ENCODE measurements at places on chromosomes 13 and 19.

DNA sequence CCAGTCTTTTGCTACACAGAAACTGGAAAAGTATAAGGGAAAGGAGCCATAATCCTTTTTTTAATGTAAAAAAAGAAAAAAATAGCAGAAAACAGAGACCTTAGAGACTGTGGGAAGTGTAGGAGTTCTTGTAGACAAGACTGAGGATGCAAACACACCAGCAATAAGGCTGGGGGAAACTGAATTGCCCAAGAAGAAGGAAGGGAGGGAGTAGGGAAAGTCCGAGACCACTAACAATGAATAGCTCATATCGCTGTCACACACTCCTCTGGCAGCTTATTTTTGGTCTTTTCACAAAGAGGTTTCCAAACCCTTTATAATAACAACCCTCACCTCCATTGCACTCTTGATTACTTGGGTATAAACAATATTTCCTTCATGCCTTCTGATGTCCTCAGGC lies 952.0 kb downstream of the SLITRK5 start:
- no peak for DNase-seq

- no peak for DNase-seq
Measured at GRCh38 chr13:100892981-100893380, 218.4 kb upstream of the TMTC4 start.

DNA sequence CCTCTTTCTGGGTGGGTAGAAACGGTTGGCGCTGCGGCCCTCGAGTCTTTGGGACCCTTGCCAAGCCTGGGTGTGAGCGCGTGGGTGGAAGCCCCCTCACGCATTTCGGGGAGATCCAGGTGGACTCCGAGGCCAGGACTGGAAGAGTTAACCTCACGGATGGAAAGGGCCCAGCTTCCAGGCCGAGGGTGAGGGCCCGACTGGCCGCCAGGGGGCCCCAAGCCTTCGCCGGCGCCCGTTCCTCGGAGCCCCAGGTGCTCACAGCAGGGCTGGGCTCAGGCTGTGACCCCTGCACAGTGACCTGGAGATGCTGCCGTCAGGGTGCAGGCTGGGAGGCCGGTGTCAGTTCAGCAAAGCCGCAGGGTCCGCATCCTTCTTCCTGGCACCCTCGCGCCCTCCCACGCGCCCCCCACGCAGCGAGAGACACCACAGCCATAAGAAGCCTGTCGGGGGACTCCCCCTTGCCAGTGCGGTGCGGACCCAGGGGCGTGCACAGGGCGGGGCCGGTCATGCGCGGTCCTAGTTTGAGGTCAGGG lies 34.2 kb upstream of the TMEM255B start:
- DNase-seq: peak; percentile 72

GRCh38 chr19:566403-566802 lies 6.0 kb upstream of the BSG start:
- no peak for DNase-seq

GRCh38 chr13:82341116-82341515 lies 1541.2 kb downstream of the SLITRK1 start:
- DNase-seq: no peak

- no peak for DNase-seq
Measured at GRCh38 chr19:7513809-7514642, 1.9 kb upstream of the ZNF358 start.

- DNase-seq: no peak
Measured at GRCh38 chr13:19324325-19324724, 142.7 kb upstream of the TUBA3C start.

DNA sequence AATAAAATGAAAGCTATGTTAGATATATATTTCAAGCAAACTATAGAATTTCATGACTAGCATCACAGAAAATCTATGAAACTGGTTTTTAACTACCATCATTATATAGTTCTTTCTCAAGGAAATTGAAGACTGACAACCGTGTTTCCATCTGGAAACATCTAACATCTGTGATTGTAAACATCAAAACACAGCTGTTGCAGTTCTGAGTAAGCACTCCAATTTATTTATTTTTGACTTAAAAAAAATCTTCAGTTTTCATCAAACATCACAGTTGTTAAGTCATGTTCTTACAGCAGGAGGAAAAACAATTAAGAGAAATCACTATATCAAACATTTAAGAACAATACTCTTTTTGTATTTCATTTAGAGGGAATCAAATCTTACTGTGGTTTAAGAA lies 1653.0 kb upstream of the MIR17HG start:
- DNase-seq: no peak

DNA sequence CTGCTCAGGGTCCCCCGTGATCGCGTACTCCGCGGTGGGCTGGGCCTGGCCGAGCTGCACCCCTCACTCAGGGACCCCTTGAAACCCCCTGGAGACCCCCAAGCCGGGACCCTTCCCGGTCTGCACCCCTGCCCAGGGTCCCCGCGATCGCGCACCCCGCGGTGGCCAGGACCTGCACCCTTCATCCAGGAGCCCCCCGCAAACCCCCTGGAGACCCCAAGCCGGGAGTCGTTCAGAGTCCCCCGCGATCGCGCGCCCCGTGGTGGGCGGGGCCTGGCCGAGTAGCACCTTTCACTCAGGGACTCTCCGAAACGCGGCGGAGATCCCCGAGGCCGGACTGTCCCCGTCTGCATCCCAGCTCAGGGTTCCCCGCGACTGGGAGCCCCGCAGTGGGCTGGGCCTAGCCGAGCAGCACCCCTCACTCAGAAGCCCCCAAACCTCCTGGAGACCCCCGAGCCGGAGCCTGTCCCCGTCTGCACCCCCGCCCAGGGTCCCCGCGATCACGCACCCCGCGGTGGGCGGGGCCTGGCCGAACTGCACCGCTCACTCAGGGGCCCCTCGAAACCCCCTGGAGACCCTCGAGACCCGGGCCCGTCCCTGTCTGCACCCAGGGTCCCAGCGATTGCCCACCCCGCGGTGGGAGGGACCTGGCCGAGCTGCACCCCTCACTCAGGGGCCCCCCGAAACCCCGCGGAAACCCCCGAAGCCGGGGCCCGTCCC lies 748 bp downstream of the LMNB2 start:
- DNase-seq: peak; percentile 34

- no peak for DNase-seq
Measured at GRCh38 chr19:51034704-51035103, at the start of gene KLK12. Gene KLK12, minus strand, starts transcription at chr19:51035002. Its CDS starts 381 bp downstream, at chr19:51034621.

- DNase-seq: no peak
Measured at GRCh38 chr13:70568571-70568970, 460.3 kb upstream of the KLHL1 start.

DNA sequence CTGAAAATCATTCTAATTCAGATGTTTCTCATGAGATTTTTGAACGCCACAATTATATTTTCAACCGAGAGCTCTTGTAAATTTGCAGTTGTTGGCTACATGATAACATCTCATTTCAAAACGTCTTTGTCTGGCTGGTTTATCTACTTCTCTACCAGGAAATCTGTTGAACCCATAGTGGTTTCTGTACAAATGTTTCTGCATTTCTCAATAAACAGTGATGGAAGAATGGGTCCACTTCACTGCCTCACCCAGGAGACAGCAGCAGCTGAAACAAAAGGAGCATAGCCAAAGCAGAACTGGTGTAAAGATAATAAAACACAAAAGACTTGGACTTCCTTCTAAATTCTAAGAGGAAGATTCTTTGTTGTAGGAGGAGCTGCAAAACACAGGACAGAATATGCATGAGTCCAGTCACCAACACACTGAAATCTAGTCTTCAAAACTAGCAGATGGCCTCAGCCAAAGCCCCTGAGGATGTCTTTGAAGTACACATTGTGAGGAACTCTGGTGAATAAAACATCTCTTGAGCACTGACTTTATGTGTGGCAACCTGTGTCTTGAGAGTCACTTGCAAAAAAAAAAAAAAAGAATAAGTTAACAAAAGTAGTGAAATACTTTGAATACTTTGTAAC lies 68.6 kb upstream of the FGF14 start:
- DNase-seq: no peak

DNA sequence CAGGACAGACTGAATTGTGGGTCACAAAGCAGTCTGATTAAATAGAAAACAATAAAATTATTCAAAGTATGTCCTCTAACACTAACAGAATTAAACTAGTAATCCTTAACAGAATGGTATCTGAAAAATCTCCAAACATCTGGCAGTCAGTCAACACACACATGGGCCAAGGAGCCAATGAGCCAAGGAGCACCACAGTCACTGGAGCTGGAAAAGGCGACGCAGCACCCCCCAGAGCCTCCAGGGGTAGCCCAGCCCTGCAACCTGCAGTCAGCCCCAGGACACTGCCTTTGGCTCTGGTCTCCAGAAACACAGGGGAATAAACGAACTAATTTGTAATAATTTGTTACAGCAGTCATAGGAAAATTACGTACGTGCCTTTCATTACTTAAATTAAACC lies 12.3 kb downstream of the TUBGCP3 start:
- no peak for DNase-seq

- no peak for DNase-seq
Measured at GRCh38 chr19:35774274-35775045, 904 bp upstream of the ARHGAP33 start.

DNA sequence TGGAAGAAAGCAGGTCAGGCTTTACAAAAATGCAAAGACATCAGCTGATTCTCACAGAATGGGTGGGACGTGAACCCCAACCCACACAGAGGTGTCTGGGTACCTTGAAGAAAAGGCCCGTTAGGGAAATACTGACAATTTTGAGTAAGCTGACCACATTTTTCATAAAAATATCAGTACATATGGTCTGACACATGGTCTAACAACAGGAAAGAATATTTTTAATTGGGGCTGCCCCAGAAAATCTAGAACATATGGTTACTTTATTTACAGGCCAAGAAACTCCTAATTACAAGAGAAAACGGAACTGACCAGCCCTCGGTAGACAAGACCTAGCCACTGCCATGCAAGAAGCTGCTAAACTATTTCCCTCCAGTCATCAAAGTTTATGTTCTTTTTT lies 48.7 kb upstream of the ITM2B start:
- no peak for DNase-seq

DNA sequence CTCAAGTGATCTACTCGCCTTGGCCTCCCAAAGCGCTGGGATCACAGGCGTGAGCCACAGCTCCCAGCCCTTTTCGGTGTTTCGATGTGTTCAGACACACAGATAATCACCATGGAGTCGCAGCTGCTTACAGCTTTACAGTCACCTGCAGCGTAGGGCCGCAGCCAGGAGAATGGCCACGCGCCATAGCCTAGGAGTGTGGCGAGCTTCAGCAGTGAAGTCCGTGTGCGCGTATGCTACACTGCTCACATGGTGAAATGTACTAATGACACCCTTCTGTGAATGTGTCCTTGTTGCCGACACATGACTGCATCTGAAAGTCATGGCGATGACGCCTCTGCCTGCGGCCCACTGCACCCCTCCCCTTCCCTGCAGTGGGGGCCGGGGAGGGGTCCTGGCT lies 23.6 kb downstream of the AP3D1 start:
- no peak for DNase-seq

DNA sequence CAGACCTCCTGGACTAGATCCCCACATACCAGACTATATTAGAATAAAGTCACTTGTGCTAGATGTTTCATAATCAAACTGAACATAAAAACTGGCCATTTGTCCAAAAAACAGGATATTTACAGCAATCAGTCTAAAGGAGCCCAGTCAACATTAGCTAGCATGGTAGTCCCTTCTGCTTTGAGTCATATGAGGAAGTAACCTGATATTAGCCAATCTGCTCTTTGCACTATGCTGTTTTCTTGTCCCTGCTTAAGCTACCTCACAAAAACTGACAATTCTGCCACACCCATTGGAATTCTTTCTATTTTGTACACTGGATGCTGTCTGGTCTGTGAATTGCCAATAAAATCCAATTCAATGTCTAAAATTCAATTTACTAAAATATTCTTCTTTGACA lies 1824.2 kb downstream of the OLFM4 start:
- no peak for DNase-seq

- DNase-seq: no peak
Measured at GRCh38 chr13:45368005-45368404, 27.0 kb upstream of the TPT1 start.

DNA sequence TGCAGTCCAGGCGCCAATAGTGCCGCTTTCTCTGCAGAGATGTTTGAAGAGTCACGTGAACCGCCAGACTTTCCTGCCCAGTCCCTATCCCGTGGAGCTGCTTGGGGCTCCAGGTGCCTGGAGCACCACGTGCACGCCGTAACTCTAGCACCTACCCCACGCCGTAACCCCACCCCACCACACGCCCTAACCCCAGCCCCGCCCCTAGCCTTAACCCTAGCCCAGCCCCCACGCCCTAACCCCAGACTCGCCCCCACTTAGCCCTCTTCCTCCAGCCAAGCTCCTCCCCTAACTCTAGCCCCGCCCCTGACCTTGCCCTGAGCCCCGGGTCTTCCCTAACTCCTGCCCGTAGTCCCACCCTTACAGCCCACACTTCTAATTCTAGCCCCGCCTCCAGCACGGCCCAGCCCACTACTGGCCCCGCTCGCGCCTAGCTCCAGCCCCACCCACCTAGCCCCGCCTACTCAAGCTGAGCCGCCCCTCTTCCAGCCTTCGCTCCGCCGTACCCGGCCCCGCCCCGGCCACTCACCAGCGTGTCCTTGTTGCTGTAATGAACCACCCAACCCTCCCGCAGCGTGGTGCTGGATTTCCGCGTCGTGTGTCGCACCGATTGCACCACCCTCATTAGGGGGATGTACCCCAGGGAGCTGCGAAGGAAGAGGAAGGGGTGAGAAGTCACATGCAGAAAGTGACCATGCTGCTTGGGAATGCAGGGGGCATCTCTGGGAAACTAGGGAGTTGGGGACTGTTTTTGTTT lies 19.5 kb downstream of the PRKD2 start:
- DNase-seq: no peak

DNA sequence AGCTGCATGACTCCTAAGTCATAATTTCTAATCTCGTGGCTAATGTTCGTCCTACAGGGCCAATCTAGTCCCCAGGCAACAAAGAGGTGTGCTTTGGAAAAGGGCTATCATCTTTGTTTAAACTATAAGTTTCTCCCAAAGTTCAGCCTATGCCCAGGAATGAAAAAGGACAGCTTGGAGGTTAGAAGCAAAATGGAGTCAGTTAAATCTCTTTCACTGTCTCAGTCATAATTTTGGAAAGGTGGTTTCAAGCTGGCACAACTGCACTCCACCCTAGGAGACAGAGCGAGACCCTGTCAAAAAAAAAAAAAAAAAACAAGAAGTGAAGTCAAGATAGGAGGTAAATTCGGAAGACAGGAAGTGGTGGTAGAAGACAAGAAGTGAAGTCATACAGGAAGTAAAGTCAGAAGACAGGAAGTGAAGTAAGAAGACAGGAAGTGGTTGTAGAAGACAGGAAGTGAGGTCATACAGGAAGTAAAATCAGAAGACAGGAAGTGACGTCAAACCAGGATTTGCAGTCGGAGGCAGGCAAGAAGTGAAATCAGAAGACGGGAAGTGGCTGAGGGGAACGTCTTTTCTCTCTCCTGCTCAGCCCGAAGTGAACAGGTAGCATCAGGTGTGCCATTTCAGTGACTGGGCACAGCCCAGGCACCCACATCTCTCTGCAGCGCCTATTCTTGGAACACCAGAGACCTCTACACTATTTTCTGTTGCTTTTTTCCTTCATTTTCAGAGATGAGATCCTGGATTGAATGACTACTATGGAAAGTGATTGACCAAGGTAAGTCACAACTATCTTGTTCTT lies 32.2 kb downstream of the GP6 start:
- peak; percentile 14 for DNase-seq

- DNase-seq: no peak
Measured at GRCh38 chr13:111319521-111319920, 921 bp upstream of the TEX29 start.

GRCh38 chr13:66139250-66139649 lies 1090.9 kb downstream of the PCDH9 start:
- no peak for DNase-seq

GRCh38 chr19:30074096-30074495 lies 132.1 kb downstream of the URI1 start:
- no peak for DNase-seq

All from stimulated activated CD8-positive, alpha-beta memory T cell treated with anti-CD3 and anti-CD28 coated beads, Interleukin-2, amount 100 ng/mL, for 48 hours (primary cell).